Stomach (tissue), 19 donors: ENCODE measurements at places on chromosomes 1 and 21.

DNA sequence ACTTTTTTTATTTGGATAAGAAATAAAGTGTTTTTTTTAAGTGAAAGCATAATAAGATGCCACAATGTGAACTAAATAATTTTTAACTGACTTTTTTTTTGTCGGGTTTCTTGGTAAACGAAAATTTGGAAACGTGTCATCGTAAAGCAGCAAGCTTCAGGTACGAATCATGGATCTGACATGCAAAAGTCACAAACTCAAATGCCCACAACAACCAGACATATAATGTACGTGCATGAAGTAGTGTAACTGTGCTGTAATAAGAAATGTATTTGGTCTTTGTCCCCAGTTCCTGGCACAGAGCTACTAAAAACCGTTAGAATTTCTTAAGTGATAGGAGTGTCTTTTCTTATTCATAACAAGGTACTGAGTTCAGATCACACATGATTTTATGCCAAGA is 44.3 kb upstream of the LRRC7 start:
- no peak for DNase-seq

DNA sequence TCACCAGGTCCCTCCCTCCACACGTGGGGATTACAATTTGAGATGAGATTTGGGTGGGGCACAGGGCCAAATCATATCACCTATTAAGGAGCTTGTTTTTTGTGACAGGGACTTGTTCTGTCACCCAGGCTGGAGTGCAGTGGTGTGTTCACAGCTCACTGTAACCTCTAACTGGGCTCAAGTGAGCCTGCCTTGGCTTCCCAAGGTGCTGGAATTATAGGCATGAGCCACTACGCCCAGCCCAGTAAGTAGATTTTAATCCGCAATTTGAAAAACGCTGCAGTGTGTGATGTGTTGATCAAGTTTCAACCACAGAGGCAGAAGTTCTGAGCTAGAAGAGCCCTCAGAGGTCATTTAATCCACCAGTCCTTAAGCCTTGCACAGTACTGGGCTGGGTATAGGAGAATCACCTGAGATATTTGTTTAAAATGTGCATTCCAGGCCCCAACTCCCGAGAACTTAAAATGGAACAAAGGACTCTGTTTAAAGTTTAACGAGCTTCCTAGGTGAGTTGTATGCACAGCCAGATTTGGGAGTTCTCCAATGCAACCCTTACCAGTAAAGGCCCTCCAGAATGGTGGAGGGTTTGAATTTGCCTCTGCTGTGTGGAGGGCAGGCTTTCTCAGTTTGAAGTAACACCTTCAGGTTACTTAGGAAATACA is 13.4 kb downstream of the RPL11 start:
- peak; percentile 35 for DNase-seq

DNA sequence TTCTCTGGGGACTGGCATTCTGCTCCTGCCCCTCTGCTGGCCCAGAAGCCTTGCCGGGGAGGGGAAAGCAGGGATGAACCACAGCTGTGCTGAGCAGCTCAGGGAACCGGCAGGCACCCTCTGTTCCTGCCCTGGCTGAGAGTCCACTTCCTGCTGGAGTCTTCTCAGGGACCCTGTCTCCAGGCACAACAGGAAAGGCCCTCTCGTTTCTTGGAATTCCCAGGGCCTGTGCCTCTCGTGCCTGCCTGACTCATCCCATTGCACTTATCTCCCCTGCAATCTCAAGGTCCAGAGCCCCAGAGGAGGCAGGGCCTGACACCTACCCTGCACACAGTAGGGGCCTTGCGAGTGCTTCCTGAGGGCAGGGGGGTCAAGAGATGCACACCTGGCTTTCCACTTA is 1.1 kb upstream of the EDN2 start:
- no peak for DNase-seq

- DNase-seq: no peak
These were observed 378.3 kb downstream of the NPHP4 start for GRCh38 chr1:5613900-5614299.

GRCh38 chr1:244291236-244292201 is 160.2 kb downstream of the ADSS2 start:
- DNase-seq: no peak

- DNase-seq: no peak
These were observed 50.3 kb downstream of the FCER1A start for GRCh38 chr1:159352436-159352835.

DNA sequence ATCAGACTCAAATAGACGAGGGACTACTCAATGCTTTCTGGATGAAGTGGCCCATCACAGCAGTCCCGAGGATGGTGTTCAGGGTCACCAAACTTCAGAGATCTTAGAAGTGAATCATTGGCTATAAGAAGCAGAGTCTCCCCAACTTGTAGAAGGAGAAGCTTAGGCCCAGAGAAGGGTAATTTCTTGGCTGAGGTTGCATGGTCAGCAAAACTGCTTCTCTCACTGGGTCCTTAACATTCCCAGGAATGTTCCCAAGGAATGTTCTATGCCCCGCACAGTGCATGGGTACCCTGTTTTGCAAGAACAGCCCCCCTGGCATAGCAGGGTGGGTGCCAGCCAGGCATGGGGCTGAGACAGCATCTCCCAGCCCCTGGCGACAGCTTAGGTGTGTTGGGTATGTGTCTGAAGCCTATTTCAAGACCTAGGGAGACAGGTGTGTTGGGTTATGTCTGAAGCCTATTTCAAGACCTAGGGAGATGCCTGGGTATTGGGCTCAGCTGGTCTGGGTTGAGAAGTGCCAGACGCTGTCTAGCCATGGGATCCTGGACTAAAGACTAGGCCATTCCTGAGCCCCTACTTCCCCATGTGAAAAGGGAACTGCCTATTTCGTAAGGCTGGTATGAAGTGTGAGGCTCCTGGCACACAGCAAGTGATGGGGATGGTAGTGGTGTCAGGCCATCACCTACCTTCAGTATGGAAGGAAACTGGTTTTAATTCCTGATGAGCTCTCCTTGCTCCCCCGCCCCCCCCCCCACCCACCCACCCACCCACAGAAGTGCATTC is 26.1 kb downstream of the PADI6 start:
- DNase-seq: no peak

- DNase-seq: no peak
These were observed 269.2 kb downstream of the NEGR1 start for GRCh38 chr1:72013161-72013560.

DNA sequence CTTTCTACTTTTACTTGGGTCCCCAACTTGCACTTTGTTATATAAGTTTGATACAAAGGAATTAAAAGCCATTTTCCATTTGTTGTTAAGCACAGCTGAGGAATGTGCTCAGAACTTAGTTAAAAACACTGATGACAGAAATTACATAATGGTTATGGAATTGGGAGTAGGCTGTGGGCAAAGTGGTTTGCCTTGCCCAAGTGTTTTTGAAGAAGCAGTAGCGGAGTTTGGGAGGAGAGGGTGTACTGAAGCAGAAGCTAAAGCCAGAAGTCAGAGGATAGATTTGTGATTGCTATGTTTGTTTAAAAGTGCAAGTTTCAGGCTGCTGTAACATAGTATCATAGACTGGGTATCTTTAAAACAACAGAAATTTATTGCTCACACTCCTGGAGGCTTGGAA is 391.8 kb downstream of the DUSP10 start:
- DNase-seq: no peak
